ENCODE measurements at places on chromosomes 13 and 19.

- no peak for DNase-seq
Observed at GRCh38 chr13:53241891-53242348, 213.3 kb downstream of the OLFM4 start.

- DNase-seq: no peak
Observed at GRCh38 chr19:39405261-39405957, 1.2 kb upstream of the ZFP36 start.

DNA sequence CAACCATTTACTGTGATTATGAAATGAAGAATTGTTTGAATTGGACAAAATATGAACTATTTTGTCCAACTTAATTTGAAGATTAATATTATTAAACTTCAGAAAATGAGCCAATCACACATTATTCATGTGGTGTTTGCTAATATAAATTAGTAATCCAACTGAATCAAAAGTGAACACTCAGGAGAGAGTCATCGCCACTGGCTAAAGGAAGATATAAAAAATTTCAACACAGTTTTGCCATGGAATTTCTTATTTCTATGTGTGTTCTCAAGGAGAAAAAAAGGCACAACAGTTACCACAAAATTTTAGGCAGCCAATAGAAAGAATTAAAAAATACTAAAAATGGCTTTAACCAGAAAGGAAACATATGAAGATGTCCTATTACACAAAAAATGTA is 2683.8 kb downstream of the PCDH9 start:
- DNase-seq: no peak

DNA sequence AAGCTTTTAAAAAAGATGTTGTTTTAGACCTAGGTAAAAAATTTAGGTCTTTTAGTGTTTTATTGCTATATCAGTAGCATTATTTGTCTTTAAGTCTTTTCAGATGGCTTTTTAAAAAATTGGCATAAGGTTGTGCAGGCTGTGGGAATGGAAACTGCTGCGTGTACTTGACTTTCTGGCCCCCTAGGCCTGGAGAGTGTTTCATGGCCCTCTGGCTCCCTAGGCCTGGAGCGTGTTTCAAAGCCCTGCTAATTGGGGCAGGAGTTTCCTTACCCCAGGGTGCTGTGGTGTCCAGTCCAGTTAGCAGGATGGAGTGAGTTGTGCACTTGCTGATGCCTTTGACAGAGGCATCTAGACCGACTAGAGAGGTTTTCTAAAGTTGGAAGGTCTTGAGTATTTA is 23.8 kb downstream of the PRAM1 start:
- no peak for DNase-seq

DNA sequence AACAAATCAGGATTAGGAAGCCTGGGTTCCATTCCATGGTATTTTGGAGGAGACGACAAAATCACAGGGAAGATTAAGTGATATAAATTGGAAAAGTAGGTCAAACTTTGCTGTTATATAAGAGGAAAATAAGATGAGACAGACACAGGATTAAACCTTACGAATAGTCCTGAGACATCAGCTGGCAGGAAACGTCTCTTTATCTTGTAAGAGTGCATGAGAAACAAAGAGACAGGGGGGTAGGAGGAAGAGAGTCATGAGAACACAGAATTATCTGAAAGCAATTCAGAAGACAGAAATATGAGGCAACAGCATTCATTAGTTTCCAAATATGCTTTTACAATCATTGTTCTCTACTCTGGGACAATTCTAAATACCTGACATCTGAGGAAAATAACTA is 310.6 kb upstream of the MIR17HG start:
- no peak for DNase-seq

DNA sequence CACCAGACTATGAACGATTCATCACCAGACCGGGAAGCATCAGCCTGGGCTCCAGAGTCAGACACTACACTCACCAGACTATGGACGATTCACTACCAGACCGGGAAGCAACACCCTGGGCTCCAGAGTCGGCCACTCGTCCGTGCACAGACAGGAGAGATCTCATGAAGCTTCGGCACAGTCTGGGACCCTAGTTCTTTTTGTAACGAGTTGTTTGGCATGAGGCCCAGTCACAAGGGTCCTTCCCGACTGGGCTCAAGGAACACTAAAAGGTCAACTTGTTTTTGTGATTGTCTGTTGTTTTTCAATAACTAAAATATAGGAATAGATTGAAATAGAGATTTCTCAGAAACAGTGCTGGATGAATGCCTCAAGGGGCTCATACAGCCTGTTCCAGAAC is 1141.6 kb upstream of the MIR17HG start:
- DNase-seq: no peak

GRCh38 chr13:56066321-56066720 is 1074.4 kb upstream of the PRR20A start:
- DNase-seq: no peak

GRCh38 chr13:27822873-27823311 is 30.6 kb downstream of the GSX1 start:
- no peak for DNase-seq

DNA sequence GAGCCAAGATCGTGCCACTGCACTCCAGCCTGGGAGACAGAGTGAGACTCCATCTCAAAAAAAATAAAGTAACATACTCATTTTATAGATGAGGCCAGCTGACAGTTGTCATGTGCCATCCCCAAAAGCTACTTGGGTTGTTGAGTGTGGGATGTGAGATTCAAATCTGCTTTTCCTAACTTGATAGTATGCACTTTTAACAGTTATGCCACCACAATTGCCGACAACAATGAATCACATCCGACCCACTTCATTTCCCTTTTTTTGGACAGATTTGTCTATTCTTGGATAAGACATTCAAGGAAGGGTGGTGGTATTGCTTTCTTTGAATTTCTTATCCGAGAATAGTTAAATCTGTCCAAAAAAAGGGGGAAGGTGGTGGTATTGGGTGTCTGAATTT is 16.3 kb upstream of the DNMT1 start:
- no peak for DNase-seq

GRCh38 chr19:35612224-35612558 is 344 bp upstream of the HAUS5 start:
- DNase-seq: no peak

DNA sequence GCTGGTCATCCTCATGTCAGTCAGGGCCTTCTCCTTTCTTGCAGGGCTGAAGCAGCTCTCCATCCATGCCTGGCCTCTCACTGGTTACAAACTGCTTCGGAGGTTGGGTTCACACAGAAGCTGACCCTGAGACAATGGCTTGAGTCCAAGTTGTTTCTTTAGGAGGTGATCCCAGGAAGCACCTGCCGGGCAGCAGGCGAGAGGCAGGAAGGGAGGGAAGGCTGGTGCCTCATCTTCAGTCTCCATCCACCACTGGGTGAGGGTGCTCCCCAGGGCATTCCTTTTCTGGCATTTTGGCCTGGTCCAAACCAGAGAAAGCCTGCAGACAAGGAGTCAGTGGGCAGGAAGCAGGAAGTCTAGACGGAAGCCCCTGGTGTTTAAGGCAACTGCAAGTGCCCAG is 17.6 kb upstream of the SPATA13 start:
- no peak for DNase-seq

DNA sequence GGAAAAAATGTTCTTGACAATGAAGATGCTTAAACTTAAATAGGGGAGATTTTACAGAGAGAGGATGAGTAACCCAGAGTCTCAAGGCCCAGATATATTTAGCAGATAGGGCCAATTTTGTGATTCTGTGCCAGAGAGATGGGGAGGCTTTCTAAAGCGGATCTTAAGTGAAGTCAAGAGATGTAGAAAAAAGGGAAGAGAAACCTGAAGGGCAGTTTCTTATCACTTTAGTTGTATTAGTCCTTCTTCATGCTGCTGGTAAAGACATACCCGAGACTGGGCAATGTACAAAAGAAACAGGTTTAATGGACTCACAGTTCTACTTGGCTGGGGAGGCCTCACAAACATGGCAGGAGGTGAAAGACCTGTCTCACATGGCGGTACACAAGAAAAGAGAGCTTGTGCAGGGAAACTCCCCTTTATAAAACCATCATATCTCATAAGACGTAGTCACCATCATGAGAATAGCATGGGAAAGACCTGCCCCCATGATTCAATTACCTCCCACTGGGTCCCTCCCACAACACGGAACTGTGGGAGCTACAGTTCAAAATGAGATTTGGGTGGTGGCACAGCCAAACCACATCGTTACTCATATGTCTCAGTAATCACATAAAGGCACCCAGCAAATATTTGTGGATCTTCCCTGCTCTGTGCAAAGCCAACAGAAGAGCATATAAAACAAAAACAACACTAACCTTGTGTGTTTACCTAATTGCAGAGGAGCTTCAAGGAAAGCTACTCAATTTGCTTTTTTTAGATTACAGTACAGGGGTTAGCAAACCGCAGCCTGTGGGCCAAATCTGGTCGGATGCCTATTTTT is 102.6 kb upstream of the MYCBP2 start:
- no peak for DNase-seq

- no peak for DNase-seq
Observed at GRCh38 chr19:3007975-3008374, 21.1 kb downstream of the TLE2 start.

DNA sequence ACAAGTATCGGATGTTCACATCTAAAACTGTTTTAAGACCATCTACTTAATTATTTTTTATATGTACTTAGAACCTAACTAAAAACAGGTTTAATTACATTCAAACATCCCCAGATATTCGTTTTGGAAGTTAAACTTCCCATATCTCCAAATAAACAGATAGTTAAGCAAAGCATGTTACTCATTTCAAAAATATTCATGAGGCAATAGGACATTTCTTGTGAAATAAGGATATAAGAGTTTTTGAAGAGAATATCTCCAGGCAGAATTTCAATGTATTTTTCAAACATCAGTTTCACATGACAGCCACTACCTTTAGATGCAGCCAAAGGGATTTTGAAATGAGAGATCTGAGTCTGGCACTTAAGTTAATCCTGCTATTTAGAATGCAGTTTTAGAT is 697.5 kb downstream of the SLITRK1 start:
- no peak for DNase-seq

DNA sequence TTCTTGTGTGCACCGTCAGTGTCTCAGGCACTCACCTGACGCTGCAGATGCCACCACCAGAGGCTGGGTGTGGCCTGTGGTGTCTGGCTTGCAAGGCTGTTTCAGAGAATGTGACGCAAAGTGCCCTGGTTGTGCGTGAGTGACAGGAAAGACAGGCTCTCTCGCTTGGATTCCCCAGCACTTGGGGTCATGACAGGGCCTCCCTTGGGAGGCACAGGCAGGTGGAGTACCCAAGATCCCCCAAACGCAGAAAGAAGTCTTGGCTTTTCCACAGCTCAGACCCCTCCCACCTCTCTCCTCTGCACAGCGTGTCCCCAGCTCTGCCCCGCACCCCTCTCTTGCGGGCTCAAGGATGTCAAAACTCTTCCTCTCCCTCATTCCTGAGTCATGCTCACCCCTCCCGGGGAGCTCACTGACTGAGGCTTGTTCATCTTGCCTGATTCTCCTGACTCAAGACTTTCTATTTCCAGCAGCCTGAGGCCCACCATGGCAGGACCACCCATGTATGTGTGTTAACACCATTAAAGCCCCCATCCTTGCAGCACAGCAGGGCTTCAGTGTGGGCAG is 21.0 kb downstream of the DHX34 start:
- DNase-seq: no peak

- DNase-seq: no peak
Observed at GRCh38 chr13:95494082-95494681, 58.3 kb upstream of the CLDN10 start.

DNA sequence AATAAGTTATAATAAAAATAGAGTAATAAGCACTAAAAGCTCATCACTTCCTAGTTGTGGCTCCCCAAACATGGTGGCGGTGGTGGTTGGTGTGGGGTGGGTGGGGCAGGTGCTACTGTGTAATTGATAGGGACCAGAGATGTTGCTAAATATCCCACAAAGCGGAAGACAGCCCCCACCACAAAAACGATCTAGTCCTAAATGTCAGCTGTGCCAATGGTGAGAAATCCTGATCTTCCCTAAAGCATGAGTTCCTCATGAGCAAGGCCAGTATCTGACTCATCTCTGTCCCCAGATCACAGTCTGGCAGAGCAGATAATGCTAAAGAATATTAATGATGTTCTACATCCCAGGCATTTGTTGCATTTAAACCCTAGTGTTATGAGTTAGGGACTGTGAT is 1.9 kb upstream of the EDDM13 start:
- DNase-seq: no peak

DNA sequence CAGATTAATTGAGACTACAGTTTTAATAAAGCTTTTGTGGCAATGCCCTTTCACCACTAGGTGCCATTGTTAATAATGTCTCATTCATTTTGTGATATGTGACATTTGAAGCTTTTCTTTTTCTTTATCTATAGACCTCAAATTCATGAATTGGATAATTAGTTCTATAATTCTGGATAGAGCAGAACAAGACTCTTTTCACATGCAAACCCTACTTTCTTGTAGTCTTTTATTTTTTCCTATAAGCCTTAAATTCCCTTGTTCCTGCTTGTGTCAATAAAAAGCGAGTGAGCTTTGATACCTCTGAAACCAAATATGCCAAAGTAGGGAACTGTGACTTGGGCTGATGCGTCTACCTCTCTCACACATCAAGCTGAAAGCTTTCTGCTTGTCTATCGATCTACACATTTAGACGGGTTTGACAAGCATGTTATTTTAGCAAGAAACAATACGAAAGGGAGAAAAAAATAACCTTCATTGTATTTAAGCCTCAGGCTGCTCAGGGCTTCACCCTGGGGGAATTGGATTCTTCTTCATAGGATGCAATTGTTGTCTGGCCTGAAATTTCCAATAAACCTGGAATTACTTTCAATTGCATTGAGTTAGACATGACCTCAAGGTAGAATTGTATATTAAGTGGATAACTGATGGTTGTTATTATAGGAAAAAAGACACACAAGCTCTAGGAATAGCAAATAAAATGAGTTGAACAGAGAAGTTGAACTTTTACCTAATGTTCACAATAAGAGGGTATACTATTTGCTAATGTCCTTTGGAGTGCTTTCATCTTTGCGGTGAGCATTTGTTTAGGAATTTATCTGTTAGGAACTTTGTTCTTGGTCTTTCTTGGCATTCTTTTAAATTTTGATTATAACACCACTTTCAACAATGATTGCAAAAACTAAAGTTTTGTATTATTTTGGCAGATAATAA is 1150.2 kb upstream of the PCDH9 start:
- DNase-seq: no peak

- no peak for DNase-seq
Observed at GRCh38 chr19:49113762-49114629, at the start of gene LIN7B. LIN7B (plus strand) TSS chr19:49114370; CDS start chr19:49114405, 35 bp downstream.

- DNase-seq: no peak
Observed at GRCh38 chr13:46211116-46211482, 629 bp upstream of the LRRC63 start.

DNA sequence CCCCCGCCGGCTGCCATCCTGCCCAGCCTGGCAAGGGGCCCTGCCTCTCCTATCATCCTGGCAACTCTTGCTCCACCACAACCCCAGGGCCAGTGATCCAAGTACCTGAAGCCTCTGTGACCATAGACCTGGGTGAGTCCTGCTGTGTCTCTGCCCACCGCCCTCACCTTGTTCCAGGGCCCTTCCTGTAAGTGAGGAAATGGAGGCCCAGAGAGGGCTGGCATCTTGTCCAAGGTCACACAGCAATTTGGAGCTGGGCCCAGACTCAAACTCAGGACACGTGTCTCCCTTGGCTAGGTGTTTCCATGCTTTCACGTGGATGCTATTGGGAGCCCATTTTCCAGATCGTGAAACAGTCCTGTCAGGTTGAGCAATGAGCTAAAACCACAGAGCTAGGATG is 3.7 kb downstream of the CREB3L3 start:
- DNase-seq: no peak
